HS-27A (cell line): ENCODE measurements at places on chromosomes 1 and 21.
A peak's percentile ranks its signal among the peaks of the same experiment; 100 is the strongest.

DNA sequence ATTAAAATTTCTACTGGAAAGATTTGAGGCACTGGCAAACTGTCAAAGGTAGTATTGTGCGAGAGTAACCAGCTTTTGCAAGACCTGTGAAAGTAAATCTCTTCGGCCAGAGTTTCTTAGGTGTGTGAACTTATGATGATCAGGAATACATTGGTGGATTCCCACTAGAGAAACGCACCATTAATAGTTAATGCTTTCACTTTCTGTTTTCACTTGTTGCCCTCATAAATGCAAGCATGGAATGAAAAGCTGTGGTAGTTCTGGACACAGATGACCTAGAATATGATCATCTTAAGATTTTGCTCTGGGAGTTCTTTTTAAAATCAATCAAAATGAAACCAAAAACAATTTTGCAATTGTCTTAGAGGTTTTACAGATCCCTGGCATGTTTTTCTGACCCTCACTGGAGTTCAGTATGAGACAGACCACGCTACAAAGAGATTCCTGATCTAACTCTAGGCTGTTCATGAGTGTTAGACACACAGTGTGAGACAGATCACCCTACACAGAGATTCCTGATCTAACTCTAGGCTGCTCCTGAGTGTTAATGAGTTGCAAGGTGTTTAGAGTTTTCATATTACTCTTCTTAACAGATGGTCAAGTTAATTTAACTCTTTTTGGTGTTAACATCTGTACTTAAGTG lies 98.8 kb downstream of the SDCCAG8 start:
- no peak for DNase-seq

GRCh38 chr1:43204394-43204793 lies 32.3 kb downstream of the CFAP57 start:
- DNase-seq: no peak

DNA sequence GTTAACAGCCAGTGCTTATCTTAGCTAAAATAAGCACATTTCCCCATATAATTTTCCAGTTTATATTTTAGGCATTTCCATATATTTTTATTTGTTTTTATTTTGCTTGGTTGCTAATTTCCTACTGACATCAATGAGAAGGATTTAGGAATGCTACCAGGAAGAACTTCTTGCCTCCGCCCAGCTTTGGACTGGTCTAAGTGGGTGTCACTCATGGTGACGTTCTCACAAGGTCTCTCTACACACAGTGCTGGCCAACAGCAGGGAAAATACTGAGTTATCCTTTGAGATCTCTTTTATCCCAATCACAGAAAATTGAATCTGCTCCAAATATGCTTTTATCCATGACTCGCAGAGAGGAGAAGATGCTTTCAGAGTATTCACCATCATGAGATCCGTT lies 13.2 kb downstream of the MX1 start:
- DNase-seq: no peak

DNA sequence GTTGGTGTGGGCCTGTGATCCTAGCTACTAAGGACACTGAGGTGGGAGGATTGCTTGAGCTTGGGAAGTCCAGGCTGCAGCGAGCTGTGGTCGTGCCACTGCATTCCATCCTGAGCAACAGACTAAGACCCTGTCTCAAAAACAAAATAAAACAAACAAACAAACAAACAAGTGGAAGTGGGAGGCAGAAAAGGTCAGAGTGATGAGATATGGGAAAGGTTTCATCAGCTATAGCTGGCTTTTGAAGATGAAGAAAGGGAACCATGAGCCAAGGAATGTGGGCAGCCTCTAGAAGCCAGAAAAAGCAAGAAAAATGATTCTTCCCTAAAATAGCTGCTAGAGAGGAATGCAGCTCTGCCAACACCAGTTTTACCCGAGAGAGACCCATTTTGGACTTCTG lies 10.6 kb upstream of the NUCKS1 start:
- no peak for DNase-seq

DNA sequence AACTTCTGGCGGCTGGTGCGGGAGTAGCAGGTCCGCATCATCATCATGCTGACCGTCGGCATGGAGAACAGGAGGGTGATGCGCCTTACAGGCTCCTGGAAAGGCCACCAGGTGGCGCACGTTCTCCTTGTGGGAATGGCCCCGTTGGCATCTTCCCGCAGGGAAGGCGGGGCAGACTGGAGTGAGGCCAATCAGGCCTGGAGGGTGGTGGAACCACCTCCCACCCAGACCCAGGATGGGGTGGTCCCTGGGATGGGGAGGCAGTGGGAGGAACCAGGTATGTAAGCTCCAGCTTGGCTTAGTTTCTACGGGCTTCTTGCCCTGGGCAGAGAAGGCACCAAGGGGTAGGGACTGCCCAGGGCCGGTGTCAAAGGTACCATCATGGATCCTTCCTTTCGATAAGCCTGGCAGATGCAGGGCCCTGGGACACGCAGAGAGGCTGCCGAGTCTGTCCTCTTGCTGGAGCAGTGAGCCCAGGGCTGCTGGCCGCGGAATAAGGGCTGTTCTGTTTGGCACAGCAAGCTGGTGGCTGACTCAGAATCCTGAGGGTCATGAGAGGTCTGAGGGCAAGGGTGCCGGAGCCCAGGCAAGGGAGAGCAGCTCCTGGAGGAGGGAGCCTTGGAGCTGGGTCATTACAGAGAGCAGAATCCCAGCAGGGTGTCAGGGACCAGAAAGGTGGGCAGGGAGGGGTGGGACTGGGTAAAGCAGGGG lies 8.7 kb upstream of the LGR6 start:
- peak; percentile 64 for DNase-seq

GRCh38 chr21:40244981-40245380 lies 377.7 kb downstream of the PCP4 start:
- no peak for DNase-seq

GRCh38 chr1:184222652-184223052 lies 164.2 kb upstream of the C1orf21 start:
- no peak for DNase-seq

DNA sequence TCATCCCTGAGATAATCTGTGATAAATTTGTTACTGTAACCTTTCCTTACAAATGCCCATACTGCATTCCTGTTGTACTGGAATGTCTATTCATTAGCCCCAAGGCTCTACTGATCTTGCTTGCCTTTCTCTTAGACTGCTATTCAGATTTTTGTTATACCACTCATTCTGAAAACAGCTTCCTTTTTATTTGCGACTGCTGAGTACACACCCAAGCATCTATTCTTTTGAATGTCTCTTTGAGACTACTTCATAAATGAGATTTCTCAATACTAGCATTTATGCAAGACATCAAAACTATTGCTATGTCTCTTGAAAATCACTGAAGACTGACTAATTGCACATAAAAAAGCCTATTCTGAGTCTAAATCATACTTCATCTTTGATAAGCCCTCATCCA lies 38.6 kb downstream of the DENND1B start:
- DNase-seq: no peak

DNA sequence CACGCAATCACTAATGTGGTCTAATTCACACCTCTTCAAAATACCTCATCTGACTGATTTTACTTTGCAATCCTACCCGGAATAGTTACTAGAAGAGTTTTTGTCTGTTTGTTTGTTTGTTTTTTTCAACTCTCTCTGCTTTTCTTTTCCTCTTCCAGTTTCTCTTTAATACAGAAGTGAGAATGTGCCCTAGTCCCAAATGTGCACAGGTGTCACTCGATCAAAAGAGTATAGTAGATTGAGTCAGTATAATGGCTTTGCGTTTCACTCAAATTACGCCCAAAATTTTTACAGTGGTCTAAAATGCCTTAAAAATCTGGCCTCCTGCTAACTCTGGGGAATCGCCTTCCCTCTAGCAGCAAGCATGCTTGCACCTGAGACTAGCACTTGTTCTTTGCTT lies 1536.8 kb downstream of the KCNT2 start:
- no peak for DNase-seq

- no peak for DNase-seq
Measured at GRCh38 chr1:50699795-50700194, 260.3 kb downstream of the FAF1 start.
